ENCODE measurements at places on chromosomes 16 and 17.

GRCh38 chr17:7719661-7720060, 2.1 kb downstream of the DNAH2 start:
- no peak for DNase-seq

DNA sequence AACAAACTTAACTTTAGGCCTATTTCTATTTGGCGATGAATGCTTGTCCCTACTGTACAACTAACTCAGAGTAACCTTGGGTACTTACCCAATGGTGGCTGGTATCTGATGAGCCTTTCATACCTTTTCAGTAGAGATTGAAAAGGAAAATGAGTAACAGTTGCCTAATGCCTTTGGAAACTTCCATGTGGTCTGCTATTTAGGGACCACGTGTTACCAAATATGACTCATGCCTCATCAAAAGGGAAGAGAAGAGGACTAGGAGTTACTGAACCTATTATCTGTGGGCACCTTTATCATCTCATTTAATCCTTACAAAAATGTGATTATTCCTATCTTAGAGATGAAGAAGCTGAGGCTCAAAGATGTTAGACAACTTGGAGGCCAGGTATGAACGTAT, 8.1 kb downstream of the MYOCD start:
- DNase-seq, result no peak

DNA sequence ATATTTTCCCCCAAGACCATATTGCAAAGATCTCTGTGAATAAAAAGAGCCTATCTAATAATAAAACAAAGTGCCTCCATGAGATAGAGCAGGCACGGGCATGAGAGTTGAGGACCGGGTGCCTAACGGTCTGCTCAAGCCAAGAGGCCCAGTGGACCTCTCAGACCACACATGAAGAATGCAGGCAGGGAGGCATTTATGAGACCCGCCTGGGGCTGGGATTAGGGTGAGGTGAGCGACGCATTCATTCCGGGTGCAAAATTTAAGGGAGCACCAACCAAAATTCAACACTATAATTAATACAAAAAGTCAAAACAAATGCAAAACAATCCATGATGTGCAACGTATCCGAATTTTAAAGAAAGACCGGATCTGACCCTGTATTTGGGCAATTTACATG, 108.5 kb downstream of the MAF start:
- DNase-seq, result no peak

DNA sequence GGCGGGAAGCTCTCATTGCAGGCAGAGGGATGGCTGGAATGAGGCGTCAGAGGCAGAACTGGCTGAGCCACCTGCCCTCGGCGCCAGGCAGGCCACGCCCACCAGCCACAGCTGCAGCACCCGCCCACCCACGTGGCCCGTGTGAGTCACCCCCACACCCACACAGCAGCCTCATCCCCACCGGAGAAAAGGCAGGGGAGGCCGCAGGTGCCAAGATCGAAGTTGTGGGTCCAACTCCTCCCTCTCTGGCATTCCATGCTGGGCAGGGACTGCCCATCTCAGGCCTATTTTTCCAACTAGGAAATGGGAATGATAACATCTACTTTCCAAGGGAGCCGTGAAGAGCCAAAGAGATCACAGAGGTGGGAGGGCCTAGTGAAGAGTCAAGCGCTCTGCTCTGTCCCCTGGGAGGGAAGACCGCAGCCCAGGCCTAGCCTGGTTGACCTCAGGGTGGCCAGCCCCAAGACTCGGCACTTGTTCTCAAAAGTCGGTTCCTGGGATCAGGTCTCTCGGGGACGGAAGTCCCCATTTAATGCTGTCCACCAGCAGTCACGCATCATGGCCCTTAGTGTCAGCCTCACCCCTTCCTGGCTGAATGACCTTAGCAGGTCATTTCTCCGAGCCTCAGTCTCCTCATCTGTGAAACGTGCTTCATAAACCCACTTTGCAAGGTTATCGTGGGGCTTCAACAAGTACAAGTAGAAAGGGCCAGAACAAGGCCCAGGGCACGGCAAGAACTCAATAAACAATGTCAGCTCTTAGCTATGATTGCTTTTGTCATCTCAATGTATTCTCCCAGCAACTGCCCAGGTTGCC, at the start of gene TRPV3:
Gene TRPV3 (minus strand): TSS at position 45 of the 816 bp plus-strand sequence. CDS start 2,962 bp downstream, outside the sequence.
- no peak for DNase-seq

DNA sequence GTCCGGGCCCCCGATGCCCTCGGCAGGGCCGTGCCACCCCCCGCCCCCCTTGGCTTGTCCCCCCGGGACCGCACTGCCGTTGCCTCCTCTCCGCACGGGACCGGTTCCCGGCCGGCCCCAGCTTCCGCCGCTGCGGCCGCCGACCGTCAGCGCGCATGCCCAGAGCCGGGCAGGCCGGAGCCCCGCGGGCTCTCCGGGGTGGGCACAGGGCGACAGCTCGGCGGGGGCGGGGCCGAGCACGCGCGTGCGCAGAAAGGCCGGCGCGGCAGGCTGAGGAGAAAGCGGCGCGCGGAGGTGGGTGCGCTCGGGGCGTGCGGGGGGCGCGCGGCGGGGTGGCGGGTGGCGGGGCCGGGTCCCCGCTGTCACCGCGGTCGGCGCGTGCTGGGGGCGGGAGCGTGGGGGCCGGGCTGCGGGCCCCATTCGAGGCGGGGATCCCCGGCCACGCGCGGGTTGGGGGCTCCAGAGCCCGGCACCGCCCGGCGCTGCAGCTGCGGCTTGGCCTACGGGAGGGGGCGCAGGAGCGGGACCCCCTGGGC, at the start of gene TBC1D24:
Gene TBC1D24 (plus strand): TSS at position 251 of the 536 bp plus-strand sequence. CDS start 21,022 bp downstream, outside the sequence.
- DNase-seq, result peak; percentile 53

GRCh38 chr16:23597003-23597756, 1.1 kb upstream of the NDUFAB1 start:
- DNase-seq, result no peak

DNA sequence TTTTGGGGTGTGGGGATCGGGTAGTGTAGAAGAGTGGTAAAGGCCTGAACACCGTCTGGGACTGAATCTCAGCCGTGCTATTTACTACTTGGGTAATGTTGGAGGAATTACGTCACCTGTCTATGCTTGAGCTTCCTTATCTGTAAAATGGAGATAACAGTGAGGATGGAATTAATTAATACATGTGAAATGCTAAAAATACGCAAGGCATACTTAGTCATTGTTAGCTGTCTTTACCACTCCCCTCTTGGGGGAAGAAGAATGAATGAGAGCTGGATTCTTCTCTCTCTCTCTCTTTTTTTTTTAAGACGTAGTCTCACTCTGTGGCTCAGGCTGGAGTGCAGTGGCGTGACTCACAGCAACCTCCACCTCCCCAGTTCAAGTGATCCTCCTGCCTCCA, 41.1 kb upstream of the TANGO6 start:
- peak; percentile 56 for DNase-seq

GRCh38 chr16:22191532-22192260, 14.4 kb upstream of the EEF2K start:
- DNase-seq, result no peak

- DNase-seq, result no peak
These were observed 37.2 kb downstream of the MEAK7 start for GRCh38 chr16:84467256-84467655.

DNA sequence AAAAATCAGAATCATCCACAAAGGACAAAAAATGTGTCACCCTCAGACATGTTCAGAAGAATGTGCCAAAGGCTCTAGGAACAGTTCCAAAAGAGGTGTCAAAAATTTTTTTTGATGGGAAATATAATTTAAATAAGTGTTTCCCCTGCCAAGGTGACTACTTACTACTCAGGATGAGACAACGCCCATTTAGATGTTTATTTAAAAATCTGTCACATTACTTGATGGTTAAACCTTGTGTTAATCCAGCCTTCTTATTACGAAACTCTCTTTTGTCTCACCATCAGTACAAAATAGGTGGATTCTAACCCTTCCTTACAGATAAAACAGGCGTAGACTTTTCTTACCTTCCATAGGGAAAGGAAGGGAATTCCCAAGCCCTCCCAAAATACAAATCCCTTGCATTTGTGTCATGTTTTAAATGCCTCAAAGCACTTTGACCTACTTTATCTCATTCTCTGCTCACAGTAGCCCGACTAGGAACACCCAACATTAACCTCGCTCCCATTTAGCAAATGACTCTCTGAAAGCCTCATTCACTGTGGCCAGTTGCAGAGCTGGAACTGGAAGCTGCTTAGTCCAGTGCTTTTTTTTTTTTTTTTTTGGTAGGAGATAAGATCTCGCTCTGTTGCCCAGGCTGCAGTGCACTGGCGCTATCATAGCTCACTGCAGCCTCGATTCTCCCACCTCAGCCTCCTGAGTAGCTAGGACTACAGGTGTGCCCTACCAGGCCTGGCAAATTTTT, 5.8 kb upstream of the GNA13 start:
- no peak for DNase-seq

- no peak for DNase-seq
These were observed 121.3 kb upstream of the GOT2 start for GRCh38 chr16:58855291-58855863.

DNA sequence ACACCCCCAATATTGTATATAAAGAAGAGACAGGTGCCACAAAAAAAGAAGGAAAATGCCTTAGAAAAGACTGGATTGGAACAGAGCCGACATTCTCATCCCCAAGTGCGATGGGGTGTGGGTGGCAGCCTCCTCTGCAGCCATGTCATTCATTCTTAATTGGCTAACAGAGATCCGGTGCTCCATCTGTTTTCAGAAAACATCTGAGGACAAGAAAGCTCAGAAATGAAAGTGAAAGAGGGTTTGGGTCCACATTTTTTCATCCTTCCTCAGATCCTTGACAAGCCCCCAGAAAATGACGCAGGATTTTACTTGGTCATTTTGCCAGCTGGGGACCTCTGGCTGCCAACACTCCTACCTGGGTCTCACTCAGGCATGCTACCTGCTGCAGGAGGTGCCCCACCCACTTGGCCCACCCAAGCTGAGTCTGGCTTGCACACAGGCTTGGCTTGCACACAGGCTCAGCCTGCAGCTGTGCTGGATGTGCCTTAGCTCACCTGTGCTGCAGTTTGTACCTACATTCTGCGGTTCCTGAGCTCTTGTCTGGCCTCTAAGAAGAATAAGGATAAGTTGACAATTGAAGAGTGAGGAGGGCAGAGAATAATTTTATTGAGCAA, 21.9 kb downstream of the KIF2B start:
- no peak for DNase-seq

GRCh38 chr16:89554343-89554742, 6.1 kb upstream of the RPL13 start:
- DNase-seq, result no peak

DNA sequence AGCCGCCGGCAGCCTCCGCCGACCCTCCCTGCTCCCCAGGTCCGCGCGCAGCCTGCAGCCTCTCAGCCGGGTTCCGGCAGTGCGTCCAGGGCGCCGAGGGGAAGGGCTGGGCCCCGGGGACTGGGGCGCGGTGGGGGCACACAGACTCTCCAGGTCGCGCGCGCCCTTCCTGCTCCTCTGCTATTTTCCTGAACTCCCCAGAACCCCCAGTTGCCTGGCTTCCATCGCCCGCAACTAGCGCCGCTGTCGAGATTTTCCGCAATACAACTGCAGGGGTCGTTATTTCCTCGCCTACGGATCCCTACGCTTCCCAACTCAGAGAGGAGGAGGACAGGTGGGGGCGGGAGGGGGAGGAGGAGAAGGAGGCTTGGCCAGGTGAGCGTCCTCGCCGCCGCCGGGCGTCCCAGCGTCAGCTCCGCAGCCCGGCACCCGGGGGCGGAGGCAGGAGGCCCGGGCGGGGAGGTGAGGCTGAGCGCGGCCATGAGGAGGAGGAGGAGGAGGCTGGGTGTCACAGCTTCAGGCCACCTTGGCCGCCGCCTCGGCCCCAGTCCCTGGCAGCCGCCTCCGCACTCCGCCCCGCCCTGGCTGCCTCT, at the start of gene CA10:
Gene CA10 (minus strand): TSS at position 265 of the 593 bp plus-strand sequence.
- DNase-seq, result no peak

DNA sequence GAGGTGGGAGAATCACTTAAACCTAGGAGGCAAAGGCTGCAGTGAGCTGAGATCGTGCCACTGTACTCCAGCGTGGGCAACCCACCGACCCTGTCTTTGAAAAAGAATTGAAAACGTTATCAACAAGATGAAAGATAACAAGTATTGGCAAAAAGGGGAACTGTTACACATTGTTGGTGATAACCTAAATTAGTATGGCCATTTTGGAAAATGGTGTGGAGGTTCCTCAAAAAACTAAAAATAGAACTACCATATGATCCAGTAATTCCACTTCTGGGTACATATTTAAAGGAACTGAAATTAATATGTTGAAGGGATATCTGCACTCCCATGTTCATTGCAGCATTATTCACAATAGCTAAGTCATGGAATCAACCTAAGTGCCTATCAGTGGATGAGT, 61.0 kb downstream of the ABHD15 start:
- no peak for DNase-seq

GRCh38 chr17:55743103-55743679, 7.7 kb upstream of the PCTP start:
- DNase-seq, result no peak

DNA sequence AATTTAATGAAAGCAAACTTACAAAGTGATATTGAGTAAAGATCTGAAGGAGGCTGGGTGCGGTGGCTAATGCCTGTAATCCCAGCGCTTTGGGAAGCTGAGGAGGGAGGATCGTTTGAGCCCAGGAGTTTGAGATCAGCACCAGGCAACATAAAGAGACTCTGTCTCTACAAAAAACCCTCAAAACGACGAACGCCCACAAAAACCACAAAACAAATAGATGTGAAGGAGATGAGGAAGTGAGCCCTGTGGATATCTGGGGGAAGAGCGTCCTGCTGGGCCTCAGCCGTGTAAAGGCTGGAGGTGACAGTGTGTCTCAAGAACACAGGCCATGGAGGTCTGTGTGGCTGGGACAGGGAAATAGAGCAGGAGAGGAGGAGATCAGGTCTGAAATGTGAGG, 68.8 kb downstream of the ITFG1 start:
- no peak for DNase-seq

- DNase-seq, result no peak
These were observed 40.8 kb upstream of the MEAK7 start for GRCh38 chr16:84545114-84545737.

DNA sequence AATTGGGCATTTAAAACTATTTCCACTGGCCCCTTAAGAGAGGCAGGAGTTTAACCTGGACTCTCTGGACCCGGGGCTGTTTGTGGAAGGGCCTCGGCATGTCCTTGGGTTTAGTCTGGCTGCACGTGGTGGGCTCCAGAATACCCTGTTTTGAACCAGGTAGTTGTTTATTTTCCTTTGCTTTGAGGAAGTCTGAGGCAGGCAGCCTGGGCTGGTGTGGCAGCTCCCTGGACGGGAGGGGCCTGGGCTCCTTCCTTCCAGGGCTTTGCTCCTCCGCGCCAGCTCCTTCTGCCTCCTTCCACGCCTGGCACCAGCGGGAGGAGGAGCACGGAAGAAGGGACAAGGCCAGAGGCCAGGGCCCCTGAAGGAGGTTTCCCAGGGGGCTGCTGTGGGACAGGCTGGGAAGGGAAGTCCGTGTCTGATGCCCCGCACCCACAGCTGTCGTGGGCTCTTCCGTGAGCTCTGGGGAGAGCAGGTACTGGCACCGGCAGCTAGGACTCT, 15.5 kb downstream of the BANP start:
- no peak for DNase-seq

- no peak for DNase-seq
These were observed 68.6 kb downstream of the SDK2 start for GRCh38 chr17:73575470-73576221.

DNA sequence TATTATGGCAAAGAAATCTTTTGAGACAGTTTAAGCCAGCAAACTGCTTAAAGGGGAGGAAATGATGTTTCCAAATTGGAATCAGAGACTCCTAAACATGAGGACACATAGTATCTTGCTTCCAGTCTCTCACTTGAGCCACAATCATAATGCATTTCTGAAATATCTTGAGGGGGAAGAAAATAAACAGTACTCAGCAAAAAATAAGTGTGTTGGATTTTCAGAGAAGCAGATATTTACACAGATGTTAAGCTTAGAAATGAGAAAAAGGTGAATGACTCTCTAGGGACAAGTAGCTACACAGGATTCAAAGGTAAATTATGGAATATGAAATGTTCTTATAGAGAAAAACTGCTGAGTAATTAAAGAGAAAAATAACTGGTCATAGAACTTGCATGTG, 1583.6 kb downstream of the CDH8 start:
- no peak for DNase-seq

GRCh38 chr16:17251496-17251895, 219.3 kb downstream of the XYLT1 start:
- DNase-seq, result no peak

Data from fibroblast of skin of left quadriceps (primary cell).